ENCODE measurements at places on chromosomes 7 and 10.

DNA sequence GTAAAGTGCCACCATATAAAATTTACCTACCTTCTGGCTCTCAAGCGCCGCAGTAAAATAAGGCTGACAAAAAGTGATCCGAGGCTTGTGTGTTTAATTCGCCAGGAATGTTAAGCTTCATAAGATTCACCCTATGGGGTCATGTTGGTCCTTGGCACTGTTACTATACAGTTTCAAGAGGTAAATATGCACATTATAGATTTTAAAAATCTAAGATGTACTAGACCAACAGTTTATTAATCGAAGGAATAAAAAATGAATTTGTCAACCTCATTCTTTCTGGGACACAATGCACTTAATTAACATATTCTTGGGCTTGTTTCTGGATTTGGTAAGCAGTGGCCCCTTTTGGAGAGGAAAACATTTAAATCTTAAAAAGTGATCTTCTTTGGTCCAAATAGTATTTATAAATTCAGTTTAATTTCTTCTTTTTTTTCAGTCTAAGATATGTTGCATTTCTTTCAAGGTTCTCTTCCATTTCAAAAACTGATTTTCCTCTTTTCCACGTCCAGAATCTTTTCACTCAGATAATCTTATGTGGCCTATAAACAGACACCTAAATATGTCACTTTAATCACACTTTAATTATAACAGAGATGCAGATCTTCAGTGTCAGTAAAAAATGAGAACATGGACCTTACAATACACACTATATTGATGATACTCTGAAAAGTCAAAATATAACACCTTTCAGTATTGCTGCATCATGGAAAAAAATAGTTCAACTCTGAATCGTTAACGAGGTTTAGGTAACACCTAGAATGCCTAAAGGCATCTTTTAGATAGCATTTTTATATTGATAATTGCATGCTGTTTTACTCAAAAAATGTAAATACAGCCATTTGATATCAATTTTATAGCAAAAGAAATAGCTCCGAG lies 3.8 kb upstream of the SKIDA1 start:
- no peak for DNase-seq

DNA sequence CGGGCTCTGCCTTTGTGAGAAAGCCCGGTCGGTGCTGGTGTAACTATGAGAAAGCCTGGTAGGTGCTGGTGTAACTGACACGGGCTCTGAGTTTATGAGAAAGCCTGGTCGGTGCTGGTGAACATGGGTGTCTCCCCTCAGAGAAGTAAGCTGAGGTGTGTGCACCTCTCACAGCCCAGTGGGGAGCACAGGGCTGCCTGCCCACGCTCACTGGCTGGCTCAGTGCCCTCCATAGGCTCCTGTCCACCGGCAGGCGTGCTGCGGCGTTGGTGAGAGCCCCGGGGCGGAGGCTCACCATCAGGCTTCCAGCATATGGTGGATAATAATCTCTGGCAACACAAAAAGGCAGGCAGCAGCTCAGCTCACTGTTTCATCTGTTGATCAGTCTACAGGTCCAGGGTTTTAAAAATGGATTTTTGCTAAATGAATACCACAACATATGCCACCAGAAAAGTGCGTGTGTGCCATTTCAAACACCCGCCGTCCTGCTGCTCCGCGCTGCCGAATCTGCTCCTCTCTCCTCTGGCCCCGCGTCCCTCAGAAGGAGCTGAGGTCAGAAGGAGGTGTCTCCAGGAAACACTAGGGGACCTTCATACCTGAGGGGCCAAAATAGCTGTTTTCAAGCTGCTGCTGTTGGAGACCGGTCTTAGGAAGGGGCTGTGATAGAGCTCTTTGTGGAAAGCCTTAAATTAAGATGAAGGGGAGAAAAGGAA lies 365.7 kb downstream of the DNAJB6 start:
- DNase-seq = no peak

DNA sequence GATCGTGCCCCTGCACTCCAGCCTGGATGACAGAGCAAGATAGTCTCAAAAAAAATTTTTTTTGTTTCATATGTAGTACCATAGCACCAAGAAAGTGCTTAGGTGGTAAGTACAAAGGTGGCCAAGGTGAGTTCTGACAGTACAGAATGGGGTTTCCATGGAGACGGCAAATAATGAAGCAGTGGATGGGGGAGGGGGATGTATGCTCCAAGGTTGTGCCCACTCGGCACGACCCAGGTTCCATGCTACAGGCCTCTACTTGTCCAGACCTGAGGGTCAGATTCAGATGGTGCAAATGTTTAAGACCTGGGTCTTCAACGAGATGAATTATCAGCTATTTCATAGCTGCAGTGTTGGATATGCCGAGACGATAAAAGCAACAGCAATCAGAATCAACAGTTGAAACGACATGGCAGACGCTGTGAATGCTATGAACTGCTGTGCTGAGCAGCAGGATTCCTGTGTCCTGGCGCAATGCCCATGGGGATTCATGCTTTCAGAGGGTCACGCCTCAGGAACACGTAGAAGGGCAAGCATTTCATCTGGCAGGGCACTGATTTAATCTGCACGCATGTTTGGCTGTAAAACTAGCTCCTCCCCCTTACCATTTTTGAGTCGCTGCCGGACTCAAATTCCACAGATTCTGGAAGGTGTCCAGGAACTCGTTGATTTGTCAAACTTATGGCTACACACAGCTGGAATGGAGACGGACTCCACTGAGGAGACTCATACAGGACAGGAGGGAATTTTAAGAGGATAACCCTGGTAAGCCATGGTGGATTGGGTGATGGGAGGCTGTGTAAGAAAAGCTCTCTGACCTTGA lies 256.5 kb downstream of the FRMD4A start:
- no peak for DNase-seq

DNA sequence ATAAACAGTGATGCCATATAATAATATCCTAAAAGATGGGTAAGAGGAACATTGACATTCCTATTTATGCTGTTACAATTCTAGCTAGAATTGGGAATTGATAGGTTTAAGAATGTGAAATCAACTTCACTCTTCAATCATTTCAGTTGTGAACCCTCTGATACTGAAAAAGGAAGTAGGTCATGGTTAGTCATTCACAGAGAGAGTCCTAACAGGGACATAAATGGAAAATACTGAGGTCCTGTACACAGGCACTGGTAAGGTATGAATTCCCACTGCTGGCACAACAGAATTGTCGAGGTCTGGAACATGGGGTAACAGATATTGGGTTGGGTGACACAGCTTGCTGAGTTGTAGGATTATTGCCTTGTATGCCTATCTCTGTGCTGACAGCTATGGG lies 289.4 kb upstream of the LRRN3 start:
- no peak for DNase-seq

GRCh38 chr10:13712837-13713581 lies 126.2 kb downstream of the PRPF18 start:
- peak; percentile 38 for DNase-seq

DNA sequence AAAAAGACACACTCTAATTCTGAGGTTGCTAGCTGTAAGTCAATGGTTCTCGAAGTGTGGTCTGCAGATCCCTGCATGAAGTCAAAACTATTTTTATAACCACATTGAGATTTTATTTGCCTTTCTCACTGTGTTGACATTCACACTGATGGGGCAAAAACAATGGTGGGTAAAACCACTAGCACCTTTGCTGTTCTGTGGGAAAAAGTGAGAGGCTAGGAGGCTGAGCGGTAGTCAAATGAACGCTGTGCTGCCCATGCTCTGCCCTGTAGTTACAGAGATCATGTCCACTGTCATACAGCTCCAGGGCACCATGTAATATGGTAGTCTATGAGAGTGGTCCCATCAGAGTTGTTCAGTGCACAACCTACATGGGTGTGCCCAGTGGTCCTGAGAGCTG lies 21.6 kb upstream of the PDCD4 start:
- DNase-seq = no peak

- DNase-seq = no peak
These were observed 30.0 kb upstream of the PSMG3 start for GRCh38 chr7:1599640-1600395.

DNA sequence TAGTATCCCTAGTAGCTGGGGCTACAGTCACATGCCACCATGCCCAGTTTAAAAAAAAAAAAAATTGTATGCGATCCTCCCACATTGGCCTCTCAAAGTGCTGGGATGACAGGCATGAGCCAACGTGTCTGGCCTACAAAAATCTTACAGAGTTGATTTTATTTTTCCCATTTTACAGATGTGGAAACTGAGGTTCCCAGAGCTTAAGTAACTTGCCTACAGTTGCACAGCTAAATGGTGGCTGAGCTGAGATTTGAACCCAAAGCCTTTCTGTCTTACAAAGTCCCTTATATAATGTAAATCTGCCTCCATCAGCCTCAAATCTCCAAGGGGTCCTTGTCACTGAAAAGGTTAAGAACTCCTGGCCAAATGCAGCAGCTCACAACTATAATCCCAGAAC lies 24.6 kb upstream of the LIMK1 start:
- no peak for DNase-seq

- DNase-seq = peak; percentile 77
These were observed 10.4 kb downstream of the CHST3 start for GRCh38 chr10:71974489-71975021.

- DNase-seq = no peak
These were observed 10.2 kb downstream of the STK32C start for GRCh38 chr10:132297526-132297925.

- no peak for DNase-seq
These were observed 116.1 kb downstream of the DGKB start for GRCh38 chr7:14786314-14786895.

DNA sequence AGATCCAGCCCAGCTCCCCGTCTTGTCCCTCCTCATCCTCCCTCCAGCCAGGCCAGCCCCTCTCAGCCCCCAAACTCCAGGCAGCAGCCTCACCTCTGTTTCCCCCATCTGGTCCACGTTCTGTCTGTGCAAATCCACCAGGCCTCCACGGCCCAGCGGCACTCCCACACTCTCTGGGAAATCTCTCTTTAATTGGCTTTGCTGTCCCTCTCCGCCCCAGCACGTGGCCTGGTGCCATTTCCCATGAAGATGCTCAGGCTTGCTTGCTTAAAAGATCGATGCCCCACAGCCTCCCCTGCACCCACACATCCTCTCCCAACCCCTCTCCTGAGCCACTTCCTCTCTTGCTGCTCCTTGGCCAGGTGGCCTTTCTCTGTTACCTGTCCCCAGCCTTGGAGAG lies 39.3 kb downstream of the PRF1 start:
- DNase-seq = no peak

DNA sequence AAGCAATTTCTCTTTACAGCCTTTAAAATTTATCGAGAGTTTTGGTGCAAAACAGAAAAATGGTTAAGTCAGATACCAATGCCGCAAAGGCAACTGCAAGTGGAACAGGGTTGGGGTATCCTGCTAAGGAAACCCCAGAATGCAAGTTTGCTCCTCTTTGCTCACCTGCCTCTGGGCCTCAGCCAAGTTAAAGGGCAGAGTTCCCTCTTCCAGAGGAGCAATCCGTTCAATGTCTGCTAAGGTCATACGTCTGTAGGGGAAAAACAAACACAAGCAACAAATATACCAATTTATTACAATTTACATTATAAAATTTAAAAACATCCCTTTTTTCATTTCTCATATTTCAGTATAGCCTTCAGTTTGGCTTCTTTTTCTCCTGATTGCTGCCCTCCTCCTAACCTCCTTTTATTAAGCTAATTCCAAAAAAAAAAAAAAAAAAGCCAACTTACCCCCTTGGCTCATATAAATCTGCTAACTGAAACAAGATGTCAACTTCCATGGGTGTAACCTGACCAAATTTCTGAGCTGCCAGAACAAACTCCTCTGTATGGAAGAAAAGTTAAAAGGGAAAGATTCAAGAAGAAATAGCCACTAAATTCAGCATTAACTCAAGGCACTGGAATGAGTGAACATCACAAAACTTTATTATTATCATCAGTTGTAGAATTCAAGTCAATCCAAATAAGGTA lies 132.6 kb downstream of the SLC25A13 start:
- no peak for DNase-seq

DNA sequence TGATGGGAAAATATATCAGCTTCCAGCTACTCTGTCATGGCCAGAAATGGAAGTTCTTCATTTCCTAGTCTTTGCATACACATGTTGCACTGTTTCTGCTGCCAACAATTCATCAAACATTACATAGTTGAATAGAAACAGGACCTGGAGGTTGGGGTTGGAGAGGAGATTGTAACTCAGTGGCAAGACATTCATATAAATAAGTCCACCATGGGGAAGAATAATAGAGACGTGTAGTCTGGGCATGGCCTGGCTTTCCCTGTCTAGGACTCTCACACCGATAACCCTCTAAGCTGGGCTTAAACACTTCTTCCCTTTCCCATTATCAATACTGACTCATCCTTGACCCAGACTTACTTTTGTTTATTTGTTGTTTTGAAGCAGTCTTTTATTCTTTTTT lies 155.7 kb downstream of the PLPP4 start:
- no peak for DNase-seq

DNA sequence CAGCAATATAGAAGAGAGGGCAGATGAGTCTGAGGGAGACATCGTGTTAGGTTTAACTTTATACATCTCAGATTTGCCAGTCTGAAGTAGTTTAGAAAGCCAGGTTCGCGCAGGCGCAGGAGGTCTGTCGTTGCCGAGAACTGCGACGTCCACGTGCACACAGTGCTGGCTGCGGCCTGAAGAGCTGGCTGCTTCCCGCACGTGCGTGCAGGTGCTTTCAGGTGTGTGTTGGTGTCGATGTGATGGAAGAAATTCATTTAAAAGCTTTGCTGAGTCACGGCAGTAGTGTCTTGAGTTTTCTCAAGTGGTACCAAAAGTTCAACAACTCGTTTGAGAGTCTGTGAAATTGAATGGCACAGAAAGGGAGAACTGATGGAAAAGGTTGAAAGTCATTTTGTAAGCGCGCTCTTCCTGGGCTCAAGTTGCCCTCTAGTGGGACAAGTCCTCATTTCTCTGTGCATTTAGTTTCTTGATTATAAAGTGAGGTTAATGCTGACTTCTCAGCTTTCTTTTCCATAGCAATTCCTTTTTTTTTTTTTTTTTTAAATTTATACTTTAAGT lies 18.6 kb downstream of the WDR37 start:
- DNase-seq = no peak

- no peak for DNase-seq
These were observed 2.6 kb upstream of the KIAA1217 start for GRCh38 chr10:24206334-24206733.

GRCh38 chr7:158129037-158130022 lies 458.3 kb downstream of the PTPRN2 start:
- no peak for DNase-seq

- DNase-seq = no peak
These were observed 46.9 kb downstream of the GRID1 start for GRCh38 chr10:86319676-86320075.

Data from activated CD4-positive, alpha-beta T cell treated with anti-CD3 and anti-CD28 coated beads for 48 hours (primary cell).